ENCODE measurements at places on chromosomes 2 and 18. TPM values are rescaled to one million over a fixed set of nuclear protein-coding genes. Genes with fewer than 3 reads are reported as not detected.

SPR gene
- total RNA-seq = not detected

GRCh38 chr2:32005371-32005976 is 5.3 kb downstream of the MEMO1 start:
- no peak for DNase-seq
- H3K27me3 ChIP-seq = no peaks in the 10 kb centered on the region
- H3K4me3 ChIP-seq = peak overlapping the region; percentile 21
- no peaks in the 10 kb centered on the region for H3K36me3 ChIP-seq
- H3K27ac ChIP-seq = no peak overlapping the region
- H3K4me1 ChIP-seq = peaks cover 40% of the 10 kb centered on the region

GRCh38 chr18:38930881-38931753 is 1365.5 kb upstream of the CELF4 start:
- no peaks in the 10 kb centered on the region for H3K36me3 ChIP-seq
- no peaks in the 10 kb centered on the region for H3K4me1 ChIP-seq
- H3K4me3 ChIP-seq = no peak overlapping the region
- DNase-seq = no peak
- no peak overlapping the region for H3K27ac ChIP-seq
- H3K27me3 ChIP-seq = no peaks in the 10 kb centered on the region

DSC2 gene
- not detected for total RNA-seq

DNA sequence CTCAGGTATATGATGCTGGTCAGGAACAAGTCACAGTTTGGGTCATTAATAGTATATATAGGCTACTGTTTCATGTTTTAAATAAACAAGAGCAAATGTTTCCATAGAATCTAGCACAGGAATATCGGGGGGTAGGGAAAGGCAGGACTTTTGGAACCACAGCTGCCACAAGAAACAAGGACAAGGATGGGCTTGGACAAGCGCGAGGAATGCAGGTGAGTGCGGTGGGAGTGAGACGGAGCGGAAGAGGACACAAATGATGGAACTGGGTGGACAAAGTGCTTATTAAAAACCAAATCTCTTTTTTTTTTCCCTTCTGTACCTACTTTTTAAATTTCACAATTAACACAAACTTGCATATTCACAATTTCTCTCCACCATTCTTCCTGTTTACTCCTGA is 49.1 kb downstream of the SNORC start:
- no peak overlapping the region for H3K4me3 ChIP-seq
- no peak overlapping the region for H3K27ac ChIP-seq
- peaks cover 4% of the 10 kb centered on the region for H3K27me3 ChIP-seq
- no peaks in the 10 kb centered on the region for H3K4me1 ChIP-seq
- no peaks in the 10 kb centered on the region for H3K36me3 ChIP-seq

GRCh38 chr2:232351686-232352510 is 26.7 kb upstream of the ALPP start:
- H3K4me3 ChIP-seq = no peak overlapping the region
- H3K27me3 ChIP-seq = peaks cover 8% of the 10 kb centered on the region
- H3K27ac ChIP-seq = no peak overlapping the region
- H3K4me1 ChIP-seq = peaks cover 26% of the 10 kb centered on the region

DNA sequence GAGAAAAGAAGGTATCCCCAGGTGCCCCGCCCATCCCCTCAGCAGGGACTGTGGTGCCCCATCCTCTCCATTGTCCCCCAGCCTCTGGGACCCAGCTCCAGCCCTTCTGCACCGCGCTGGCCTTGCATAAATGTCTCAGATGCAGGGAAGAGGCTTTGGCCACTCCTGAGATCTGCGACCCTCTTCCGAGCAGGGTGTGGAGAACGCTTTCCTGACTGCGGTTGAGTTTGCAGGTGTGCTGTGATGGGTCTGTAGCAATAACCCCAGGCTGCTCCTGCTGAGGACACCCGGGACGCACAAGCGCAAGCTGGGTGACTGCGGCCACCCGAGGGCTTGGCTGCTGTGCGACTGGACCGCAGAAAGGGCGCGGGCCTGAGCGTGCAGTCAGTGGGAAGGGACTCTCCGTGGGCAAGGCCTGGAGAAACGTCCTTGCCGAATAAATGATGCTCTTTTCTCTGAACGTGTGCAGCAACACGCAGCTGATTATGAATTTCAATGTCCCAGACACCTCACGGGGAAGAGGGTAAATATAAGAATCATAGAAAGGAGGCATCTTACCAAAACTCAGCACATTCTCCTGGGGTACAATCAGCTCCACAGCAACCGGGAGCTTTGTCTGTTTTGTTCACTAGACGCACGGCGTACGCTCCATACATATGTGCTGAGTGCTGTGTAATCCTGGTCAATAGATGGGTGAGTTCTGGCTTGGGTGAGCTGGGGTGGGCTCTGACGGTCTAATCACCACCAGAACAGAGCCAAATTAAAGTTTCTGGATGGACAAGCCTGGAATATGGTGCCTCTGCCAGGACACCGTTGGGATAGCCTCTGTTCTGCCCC is 67.5 kb upstream of the ZNF516 start:
- no peaks in the 10 kb centered on the region for H3K36me3 ChIP-seq
- H3K4me3 ChIP-seq = no peak overlapping the region
- H3K27me3 ChIP-seq = no peaks in the 10 kb centered on the region
- H3K4me1 ChIP-seq = no peaks in the 10 kb centered on the region
- DNase-seq = no peak

DNA sequence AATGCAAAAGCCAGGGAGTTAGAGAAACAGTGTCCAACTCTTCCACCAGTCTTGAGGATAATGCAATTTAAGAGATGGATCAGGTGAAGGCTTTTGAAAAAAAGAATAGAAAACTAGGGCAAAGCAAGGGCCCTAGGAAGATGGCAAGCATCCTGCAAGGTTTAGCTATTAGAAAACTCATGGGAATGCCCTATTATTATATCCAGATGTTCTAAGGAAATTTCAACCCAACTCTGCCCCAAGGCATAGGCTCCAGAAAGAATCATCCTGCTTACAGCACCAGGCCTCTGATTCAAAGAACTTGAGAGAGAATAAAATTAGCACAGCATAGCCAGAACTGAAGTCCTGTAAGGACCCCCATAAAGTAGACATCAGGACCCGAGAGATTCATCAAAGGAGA is 68.1 kb downstream of the EN1 start:
- no peak overlapping the region for H3K27ac ChIP-seq
- H3K4me3 ChIP-seq = no peak overlapping the region

DNA sequence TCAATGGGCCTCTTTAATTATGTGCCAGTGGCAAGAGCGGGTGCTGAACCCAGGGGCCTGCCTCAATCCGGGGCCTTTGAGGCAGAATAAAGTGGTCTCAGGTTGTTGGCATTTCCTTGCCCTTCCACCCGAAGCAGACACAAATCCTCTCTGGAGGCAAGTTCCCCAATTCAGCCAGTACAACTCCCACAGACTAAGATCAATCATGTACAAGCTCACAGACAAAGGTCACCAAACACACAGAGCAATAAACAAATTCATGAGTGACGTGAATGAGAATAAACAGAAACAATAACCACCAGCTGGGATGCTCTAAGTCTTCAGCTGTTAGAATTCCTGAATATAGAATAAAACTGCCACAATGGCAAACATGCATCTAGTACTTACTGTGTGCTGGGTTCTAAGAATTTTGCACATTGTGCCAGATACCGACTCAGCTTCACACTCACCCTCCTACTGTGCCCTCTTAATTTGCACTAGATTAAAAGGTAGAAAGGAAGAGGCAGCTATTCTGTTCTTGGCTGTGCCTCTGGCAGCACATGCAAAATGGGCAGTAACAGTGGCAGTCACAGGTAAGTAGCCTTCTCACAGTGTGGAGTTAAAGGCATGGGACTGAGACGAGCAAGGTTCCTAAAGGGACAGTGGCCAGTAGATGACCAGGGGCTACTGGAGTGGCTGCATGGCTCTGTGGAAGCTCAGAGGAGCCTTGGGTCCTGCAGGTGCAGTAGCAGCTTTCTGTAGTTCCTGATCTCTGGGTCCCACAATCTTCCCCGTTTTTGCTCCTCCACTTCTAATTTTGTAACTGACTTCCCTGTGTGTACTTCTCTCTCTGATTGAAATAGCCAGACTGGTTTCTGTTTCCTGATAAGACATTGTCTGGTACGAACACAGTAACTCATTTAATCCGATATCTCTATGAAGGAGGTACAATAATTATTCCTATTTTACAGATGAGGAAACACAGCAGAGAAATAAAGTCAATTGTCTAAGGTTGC is 34.6 kb upstream of the IL1B start:
- no peaks in the 10 kb centered on the region for H3K36me3 ChIP-seq
- no peak for DNase-seq
- H3K4me3 ChIP-seq = no peak overlapping the region
- H3K27me3 ChIP-seq = peaks cover 22% of the 10 kb centered on the region
- no peaks in the 10 kb centered on the region for H3K4me1 ChIP-seq

MDH1B gene
- not detected for total RNA-seq

DNAH7 gene
- total RNA-seq = not detected

GRCh38 chr2:10524851-10525572 is 76.9 kb upstream of the ODC1 start:
- no peaks in the 10 kb centered on the region for H3K36me3 ChIP-seq
- H3K27me3 ChIP-seq = no peaks in the 10 kb centered on the region
- no peak overlapping the region for H3K4me3 ChIP-seq
- H3K27ac ChIP-seq = no peak overlapping the region
- H3K4me1 ChIP-seq = no peaks in the 10 kb centered on the region
- no peak for DNase-seq

VWC2L gene
- not detected for total RNA-seq

GRCh38 chr2:205998583-205998982 is 87.4 kb downstream of the INO80D start:
- peaks cover 35% of the 10 kb centered on the region for H3K36me3 ChIP-seq
- no peaks in the 10 kb centered on the region for H3K4me1 ChIP-seq
- no peaks in the 10 kb centered on the region for H3K27me3 ChIP-seq

DNA sequence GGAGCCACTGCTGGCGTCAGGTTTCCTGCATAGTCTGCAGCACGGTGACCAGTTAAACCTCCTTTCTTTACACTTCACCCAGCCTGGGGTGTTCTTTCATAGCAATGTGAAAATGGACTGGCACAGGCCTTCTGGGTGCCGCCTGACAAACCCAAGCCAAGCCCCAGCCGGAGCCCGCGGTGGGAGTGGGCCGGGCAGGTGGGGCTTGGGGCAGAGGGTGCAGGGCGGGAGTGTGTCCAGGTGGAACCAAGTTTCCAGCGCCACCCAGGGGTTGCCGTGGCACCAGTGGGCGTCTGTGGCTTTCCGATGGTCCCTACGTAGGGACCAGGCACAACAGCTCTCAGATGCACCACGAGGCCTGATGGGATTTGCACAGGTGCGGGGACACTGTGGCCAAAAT is 75.8 kb downstream of the RTP5 start:
- H3K4me1 ChIP-seq = no peaks in the 10 kb centered on the region
- no peaks in the 10 kb centered on the region for H3K36me3 ChIP-seq
- H3K4me3 ChIP-seq = no peak overlapping the region
- no peaks in the 10 kb centered on the region for H3K27me3 ChIP-seq

- H3K4me1 ChIP-seq = no peaks in the 10 kb centered on the region
- DNase-seq = no peak
- H3K27me3 ChIP-seq = no peaks in the 10 kb centered on the region
- H3K27ac ChIP-seq = no peak overlapping the region
- H3K36me3 ChIP-seq = no peaks in the 10 kb centered on the region
Observed at GRCh38 chr18:51009072-51009471, 20.9 kb upstream of the SMAD4 start.

DNA sequence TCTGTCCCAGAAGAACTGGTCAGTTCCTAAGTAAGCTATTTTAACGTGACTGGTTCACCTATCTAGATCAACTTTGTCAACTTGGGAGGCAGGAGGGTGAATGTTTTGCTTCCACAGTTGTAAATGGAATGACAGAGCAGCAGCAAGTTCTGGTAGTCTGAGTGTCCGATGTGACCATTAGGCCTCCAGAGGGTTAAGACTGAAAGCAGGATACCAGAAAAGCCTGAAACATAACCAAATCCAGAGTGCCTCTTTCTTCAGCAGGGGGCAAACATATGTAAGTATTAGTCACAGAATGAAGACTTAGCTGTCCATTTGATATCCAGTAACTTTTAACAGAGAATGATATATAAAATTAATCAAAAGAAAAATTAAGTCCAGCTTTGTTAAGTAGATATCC is 9.2 kb downstream of the HOXD3 start:
- no peak overlapping the region for H3K27ac ChIP-seq
- H3K36me3 ChIP-seq = no peaks in the 10 kb centered on the region
- H3K4me3 ChIP-seq = no peak overlapping the region
- H3K27me3 ChIP-seq = peaks cover 44% of the 10 kb centered on the region
- no peak for DNase-seq
- H3K4me1 ChIP-seq = no peaks in the 10 kb centered on the region

DNA sequence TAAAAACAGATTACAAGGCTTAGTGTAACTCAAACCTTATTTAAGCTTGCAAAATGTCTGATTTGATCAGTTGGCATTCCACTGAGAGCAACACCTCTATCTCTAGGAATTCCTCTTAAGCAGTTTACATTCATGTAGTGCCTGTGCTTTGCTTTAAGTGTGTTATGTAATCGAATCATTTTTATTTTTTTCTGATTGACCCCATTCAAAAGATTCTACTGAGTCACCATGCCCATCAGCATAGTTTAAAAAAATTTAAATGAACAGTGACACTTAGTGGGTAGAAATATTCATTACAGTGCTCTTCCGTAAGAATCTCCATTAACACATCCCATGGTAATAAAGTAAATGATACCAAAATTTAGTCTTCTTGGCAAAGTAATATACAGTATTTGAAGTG is 67.8 kb upstream of the SLC4A10 start:
- no peaks in the 10 kb centered on the region for H3K36me3 ChIP-seq
- DNase-seq = no peak
- H3K27me3 ChIP-seq = no peaks in the 10 kb centered on the region
- H3K4me3 ChIP-seq = no peak overlapping the region
- no peak overlapping the region for H3K27ac ChIP-seq

- H3K27me3 ChIP-seq = no peaks in the 10 kb centered on the region
- no peak for DNase-seq
- no peak overlapping the region for H3K4me3 ChIP-seq
- no peaks in the 10 kb centered on the region for H3K36me3 ChIP-seq
- H3K27ac ChIP-seq = no peak overlapping the region
Observed at GRCh38 chr2:8491296-8492027, 190.4 kb upstream of the ID2 start.

GRCh38 chr18:34808389-34808788 is 98.3 kb downstream of the DTNA start:
- DNase-seq = no peak
- H3K27me3 ChIP-seq = no peaks in the 10 kb centered on the region
- H3K27ac ChIP-seq = no peak overlapping the region
- H3K4me1 ChIP-seq = no peaks in the 10 kb centered on the region
- no peaks in the 10 kb centered on the region for H3K36me3 ChIP-seq
- H3K4me3 ChIP-seq = no peak overlapping the region

- H3K36me3 ChIP-seq = no peaks in the 10 kb centered on the region
- no peak overlapping the region for H3K27ac ChIP-seq
- DNase-seq = no peak
- no peaks in the 10 kb centered on the region for H3K4me1 ChIP-seq
- no peak overlapping the region for H3K4me3 ChIP-seq
- H3K27me3 ChIP-seq = no peaks in the 10 kb centered on the region
Observed at GRCh38 chr2:196703695-196704094, 64.2 kb downstream of the CCDC150 start.

Data from CD4-positive, CD25-positive, alpha-beta regulatory T cell (primary cell).